ENCODE measurements at places on chromosomes 1 and 21. TPM values are rescaled to one million over a fixed set of nuclear protein-coding genes. Genes with fewer than 3 reads are reported as not detected.

C1orf226 gene
- 0.05 TPM for total RNA-seq

FAM229A gene
- 5.4 TPM for total RNA-seq

TRAPPC10 gene
- total RNA-seq: 67.3 TPM

DMRTA2 gene
- not detected for total RNA-seq

TAL1 gene
- not detected for total RNA-seq

FGR gene
- total RNA-seq: 0.07 TPM

LINGO4 gene
- not detected for total RNA-seq

DPYD gene
- 12.5 TPM for total RNA-seq

PLEKHA6 gene
- total RNA-seq: 1.9 TPM

GRCh38 chr1:205629751-205630150 is 2.1 kb downstream of the ELK4 start:
- H3K4me1 ChIP-seq: peaks cover 46% of the 10 kb centered on the region
- H3K27me3 ChIP-seq: peaks cover 2% of the 10 kb centered on the region
- H3K36me3 ChIP-seq: peaks cover 40% of the 10 kb centered on the region
- peak overlapping the region; percentile 96 for H3K4me3 ChIP-seq
- no peak for DNase-seq

DNA sequence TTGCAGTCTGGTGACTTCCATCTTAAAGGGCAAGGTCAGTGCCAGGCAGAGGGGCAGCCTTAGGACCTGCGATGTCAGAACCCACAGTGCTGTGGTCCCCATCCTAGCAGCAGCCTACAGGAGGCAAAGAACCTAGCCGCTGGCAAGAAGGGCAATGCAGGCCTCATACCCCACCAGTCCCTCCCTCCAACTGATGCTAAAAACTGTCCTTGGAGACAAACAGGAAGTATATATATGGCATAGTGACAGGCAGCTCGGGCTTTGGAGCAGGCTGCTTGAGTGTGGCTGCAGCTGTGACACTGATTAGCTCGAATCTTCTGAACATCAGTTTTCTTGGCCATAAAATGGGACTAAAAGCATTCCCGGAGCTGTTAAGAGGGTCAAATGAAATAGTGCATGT is 156.0 kb upstream of the VAMP3 start:
- no peaks in the 10 kb centered on the region for H3K4me1 ChIP-seq
- no peak overlapping the region for H3K27ac ChIP-seq
- DNase-seq: no peak
- H3K27me3 ChIP-seq: no peaks in the 10 kb centered on the region
- H3K36me3 ChIP-seq: no peaks in the 10 kb centered on the region
- H3K4me3 ChIP-seq: no peak overlapping the region

DNA sequence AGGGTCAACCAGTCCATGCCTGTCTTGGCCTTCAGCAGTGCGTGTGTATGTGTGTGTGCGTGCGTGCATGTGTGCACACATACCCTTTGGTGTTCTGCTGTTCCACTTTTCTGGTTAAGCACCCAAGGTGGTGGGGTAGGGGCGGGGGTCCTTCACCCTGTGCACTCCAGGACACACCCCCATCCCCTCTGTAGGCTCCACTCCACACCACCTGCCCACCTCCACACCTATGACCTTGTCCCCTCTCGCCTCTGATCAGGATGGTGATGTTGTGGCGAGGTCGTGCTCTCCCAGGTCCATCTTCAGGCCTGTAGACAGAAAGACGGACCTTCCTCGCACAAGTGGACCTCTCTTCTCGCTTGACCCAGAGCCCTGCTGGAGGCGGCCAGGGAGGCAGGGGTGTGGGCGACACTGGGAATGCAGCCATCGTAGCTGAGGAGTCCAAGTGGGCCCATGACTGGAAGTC is 44.6 kb downstream of the WDR4 start:
- H3K4me1 ChIP-seq: peaks cover 20% of the 10 kb centered on the region
- no peaks in the 10 kb centered on the region for H3K27me3 ChIP-seq
- no peak overlapping the region for H3K27ac ChIP-seq
- no peak for DNase-seq

DNA sequence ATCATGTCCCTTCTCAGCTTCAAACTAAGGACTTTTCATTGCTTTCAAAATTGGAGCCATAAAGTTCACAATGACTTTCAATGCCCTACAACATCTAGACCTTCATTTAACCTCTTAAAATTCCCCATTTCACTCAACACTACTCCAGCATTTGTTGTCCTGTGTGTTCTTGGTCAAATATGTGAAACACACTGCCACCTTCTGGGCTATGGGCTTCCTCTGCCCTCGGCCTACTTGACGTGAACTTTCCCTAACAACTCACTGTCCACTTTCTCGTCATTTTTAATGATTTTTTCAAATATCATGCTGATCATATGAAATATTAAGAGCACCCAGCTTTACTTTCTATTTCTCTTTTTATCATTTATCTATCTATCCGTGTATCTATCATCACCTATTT is 2018.4 kb downstream of the NCAM2 start:
- no peaks in the 10 kb centered on the region for H3K4me1 ChIP-seq
- no peak for DNase-seq
- no peaks in the 10 kb centered on the region for H3K36me3 ChIP-seq
- H3K27ac ChIP-seq: no peak overlapping the region
- H3K27me3 ChIP-seq: no peaks in the 10 kb centered on the region
- no peak overlapping the region for H3K4me3 ChIP-seq

DNA sequence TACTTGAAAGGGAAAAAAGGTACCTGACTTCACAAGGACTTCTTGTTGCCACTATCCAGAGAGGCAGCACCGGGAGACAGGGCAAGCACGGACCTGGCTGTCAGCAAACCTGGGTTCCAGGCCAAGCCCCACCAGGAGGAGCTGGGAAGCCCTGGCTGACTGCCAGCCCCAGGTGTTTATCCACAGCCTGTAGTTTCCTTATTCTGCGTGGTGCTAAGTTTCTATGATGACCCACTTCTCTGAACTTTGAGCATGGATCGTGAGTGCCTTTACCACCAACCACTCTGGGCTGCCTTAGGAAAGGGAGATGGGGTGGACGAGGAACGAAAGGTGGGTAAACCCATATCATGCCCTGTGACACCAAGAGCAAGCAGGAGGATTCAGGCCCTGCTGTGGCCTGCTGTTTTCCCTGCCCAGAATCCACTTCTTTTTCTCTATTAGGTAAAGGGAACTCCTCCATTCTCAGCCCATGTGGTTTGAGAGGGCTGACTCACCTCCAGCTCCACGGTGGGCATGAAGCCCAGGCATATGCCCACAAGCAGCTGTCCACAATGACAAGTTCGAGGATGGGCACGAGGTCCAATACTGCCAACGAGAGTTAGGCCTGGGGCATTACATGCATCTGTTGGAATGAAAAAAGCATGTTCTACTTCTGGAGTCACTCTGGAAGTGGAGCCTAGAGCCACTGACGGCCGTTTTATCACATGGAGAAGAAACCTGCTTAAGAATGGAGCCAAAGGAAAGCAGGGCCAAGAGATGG is 20.3 kb downstream of the TSPAN2 start:
- DNase-seq: no peak
- H3K27ac ChIP-seq: no peak overlapping the region
- H3K4me3 ChIP-seq: no peak overlapping the region
- no peaks in the 10 kb centered on the region for H3K27me3 ChIP-seq
- H3K4me1 ChIP-seq: peaks cover 38% of the 10 kb centered on the region

DNA sequence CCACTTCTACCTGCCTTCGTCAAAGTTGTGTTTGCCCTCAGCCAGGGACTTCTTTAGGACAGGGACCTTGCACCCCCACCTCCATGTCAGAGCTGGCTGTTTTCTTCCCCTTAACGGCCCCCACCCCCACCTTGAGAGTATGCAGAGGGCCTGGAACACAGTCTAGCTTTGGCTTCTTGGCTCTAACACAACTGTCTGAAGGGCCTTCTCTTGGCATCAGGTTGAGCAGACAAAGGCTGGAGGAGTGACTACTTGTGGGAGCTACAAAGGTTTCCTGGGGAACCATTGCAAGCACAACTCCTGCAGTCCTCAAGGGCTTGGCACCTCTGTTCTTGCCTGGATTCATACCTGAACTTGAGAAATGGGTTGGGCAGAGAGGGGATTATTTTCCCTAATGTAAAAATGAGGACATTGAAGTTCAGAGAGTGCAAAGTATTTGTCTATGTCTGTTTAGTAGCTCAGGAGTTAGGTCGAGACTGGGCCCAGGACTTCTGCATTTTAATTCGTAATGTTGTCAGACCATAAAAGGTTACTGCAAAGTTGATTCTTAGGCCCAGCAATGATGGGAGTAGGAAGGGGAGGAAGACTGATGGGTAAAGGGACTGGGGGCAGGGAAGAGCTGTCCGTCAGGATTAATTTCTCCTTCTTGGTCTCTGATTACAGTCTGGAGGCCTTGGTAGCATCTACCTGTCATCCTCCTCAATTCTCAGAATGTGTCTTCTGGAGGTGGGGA is 2.6 kb downstream of the CYP4B1 start:
- H3K4me3 ChIP-seq: no peak overlapping the region
- H3K36me3 ChIP-seq: no peaks in the 10 kb centered on the region
- H3K4me1 ChIP-seq: no peaks in the 10 kb centered on the region
- no peak overlapping the region for H3K27ac ChIP-seq
- H3K27me3 ChIP-seq: peaks cover 1% of the 10 kb centered on the region

GRCh38 chr1:158819461-158820443 is 11.4 kb upstream of the MNDA start:
- peak overlapping the region; percentile 84 for H3K27ac ChIP-seq
- peak; percentile 26 for DNase-seq
- peaks cover 3% of the 10 kb centered on the region for H3K27me3 ChIP-seq

- H3K4me1 ChIP-seq: peaks cover 29% of the 10 kb centered on the region
- no peak overlapping the region for H3K4me3 ChIP-seq
- no peak for DNase-seq
These were observed 20.2 kb downstream of the A3GALT2 start for GRCh38 chr1:33300673-33301072.

- no peak overlapping the region for H3K27ac ChIP-seq
- no peaks in the 10 kb centered on the region for H3K36me3 ChIP-seq
- peaks cover 36% of the 10 kb centered on the region for H3K27me3 ChIP-seq
- H3K4me1 ChIP-seq: peaks cover 2% of the 10 kb centered on the region
These were observed 5.1 kb downstream of the CR1L start for GRCh38 chr1:207649865-207650580.

DNA sequence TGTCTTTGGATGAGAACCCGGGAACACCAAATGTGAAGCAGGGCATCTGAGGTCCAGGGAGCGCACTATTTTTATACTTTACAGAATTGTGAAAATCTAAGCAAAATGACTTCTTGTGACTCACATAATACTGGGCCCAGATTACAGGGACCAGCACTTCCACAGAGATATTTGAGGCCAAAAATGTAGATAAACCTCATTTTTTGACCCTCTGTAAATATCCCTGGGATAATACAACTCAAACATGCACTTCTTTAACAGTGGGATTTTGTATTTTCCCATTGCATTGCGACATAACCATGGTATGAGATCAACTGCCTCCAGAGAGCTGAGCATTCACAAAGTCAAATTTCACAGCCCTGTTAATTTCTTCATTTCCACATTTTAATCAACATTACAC is 289.4 kb upstream of the ADGRL4 start:
- no peak overlapping the region for H3K4me3 ChIP-seq
- no peak for DNase-seq
- no peaks in the 10 kb centered on the region for H3K4me1 ChIP-seq
- no peak overlapping the region for H3K27ac ChIP-seq

DNA sequence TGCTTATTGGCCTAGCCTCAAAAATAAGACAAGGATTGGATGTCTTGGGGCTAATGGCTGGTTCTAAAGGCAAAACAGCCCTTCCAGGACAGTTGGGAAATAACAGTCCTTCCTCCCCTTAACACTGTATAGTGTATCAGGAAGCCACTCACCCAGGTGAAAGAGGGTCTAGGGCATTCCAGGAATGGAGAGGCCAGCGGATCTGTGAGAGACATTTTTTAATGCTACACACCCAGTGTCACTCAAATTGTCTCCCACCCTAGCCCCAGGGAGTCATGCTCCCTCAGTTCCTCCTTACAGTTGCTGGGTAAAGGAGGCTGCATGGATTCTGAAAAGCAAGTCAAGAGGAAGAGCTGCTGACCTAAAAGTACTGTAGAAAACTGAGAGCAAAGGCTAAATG is 24.1 kb upstream of the EXO1 start:
- H3K27ac ChIP-seq: no peak overlapping the region
- no peak for DNase-seq
- H3K27me3 ChIP-seq: peaks cover 2% of the 10 kb centered on the region
- H3K4me1 ChIP-seq: no peaks in the 10 kb centered on the region

DNA sequence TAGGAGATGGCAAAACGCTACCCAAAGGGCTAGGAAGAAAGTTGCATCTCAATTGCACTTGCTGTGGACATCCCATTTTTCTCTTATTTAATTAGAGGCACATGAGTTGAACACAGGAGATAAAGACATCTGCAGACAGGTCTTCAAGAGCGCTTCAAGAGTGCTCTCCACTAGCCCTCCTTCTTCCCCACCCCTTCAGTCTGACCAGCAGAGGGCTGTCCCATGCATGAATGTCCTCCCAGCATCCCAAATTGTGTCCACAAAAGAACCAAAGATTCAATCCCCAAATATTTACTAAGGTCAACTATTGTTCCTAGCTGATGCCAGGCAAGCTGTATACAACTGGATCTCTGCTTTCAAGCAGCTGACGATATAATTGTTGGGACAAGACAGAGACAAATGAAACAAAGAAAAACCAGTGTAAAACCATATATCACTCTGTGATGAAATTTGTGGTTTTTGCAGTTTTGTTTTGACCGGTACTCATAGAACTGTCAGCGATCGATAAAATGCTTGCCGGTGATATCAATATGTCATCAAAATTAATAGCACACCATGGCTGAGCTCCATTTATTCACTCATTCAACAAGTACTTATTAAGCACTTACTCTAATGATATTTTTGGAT is 174.2 kb downstream of the TNR start:
- H3K4me3 ChIP-seq: no peak overlapping the region
- H3K4me1 ChIP-seq: peaks cover 3% of the 10 kb centered on the region

GRCh38 chr21:41280115-41280919 is 36.3 kb upstream of the FAM3B start:
- no peaks in the 10 kb centered on the region for H3K4me1 ChIP-seq
- no peak overlapping the region for H3K4me3 ChIP-seq
- peaks cover 7% of the 10 kb centered on the region for H3K27me3 ChIP-seq
- no peak overlapping the region for H3K27ac ChIP-seq

DNA sequence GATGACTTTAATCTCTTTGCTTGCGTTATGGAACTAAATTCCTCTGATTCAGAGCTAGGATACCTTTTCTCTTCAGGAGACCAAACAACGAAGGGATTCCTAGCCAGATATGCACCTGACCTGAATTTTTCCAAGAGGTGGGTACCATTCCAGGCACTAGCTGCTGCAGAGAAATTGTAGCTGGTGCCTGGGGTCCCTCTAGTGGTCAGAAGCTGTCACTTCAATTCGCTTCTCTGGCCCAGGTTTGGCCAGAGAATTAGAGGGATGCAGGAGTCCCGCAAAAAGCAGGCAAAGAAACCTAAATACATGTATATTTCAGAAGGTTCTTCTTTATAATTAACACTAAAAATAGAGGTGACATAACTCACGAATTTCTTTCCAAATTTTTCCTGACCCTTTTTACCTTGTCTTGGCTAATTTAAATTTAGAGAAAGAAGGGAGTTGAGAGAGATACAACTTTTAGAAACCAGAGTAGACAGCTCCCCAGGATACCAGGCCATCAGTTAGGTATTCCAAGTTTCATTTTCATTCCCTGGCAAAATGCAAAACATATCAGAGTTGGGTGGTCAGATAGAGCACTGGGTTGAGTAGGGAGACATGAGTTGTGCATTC is 9.6 kb downstream of the ACKR1 start:
- H3K27ac ChIP-seq: no peak overlapping the region
- H3K27me3 ChIP-seq: peaks cover 11% of the 10 kb centered on the region
- DNase-seq: no peak
- H3K4me3 ChIP-seq: no peak overlapping the region

All from activated T-helper 2 cell treated with anti-CD3 and anti-CD28 coated beads, Interferon-gamma antibody, Interleukin-2, Interleukin-4, amounts not matched to agents 10 μg/mL and 5 μg/mL and 100 μg/mL, durations not matched to agents 14 hours and 24 hours and 36 hours (primary cell).